Activated CD8-positive, alpha-beta T cell treated with anti-CD3 and anti-CD28 coated beads for 36 hours (primary cell): ENCODE measurements at places on chromosomes 16 and 17.
A peak's percentile ranks its signal among the peaks of the same experiment; 100 is the strongest.

DNA sequence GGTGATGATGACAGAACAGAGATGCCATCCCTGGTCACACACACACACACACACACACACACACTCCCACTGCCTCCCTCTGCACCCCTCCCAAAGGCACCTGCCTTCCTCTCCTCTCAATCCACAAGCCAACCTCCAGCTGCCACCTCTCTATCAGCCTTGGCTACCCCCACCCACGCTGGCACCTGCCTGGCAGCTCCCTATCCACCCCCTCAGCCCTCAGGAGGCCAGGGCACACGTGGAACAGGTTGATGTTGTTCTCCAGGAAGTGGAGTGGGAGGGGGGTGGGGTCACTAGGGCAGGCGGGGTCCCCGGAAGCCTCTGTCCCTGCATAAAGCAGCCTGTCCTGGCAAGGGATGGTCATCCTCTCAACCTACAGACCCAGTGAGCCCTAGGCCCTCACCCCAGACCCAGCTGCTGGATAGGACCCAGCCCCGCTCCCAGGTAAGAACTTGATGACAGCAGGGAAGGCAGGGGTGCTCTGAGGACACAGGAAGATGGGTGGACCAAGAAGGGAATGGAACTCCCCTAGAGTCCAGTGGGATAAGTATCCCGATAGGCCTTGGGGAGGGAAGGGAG is at the start of gene GSDMA:
TSS of gene GSDMA (plus strand) at position 363 of the 579 bp plus-strand sequence. CDS start 2,684 bp downstream, outside the sequence.
- no peak within 1 kb of the TSS for H3K4me3 ChIP-seq
- peak; percentile 55 for DNase-seq
- no peaks in the 10 kb centered on the region for H3K27me3 ChIP-seq
- peak within 1 kb of the TSS; percentile 62 for H3K27ac ChIP-seq

GRCh38 chr17:31645351-31645750 is 213.7 kb downstream of the COPRS start:
- H3K4me1 ChIP-seq: no peaks in the 10 kb centered on the region
- no peaks in the 10 kb centered on the region for H3K36me3 ChIP-seq
- DNase-seq: peak; percentile 6
- peaks cover 9% of the 10 kb centered on the region for H3K27me3 ChIP-seq

DNA sequence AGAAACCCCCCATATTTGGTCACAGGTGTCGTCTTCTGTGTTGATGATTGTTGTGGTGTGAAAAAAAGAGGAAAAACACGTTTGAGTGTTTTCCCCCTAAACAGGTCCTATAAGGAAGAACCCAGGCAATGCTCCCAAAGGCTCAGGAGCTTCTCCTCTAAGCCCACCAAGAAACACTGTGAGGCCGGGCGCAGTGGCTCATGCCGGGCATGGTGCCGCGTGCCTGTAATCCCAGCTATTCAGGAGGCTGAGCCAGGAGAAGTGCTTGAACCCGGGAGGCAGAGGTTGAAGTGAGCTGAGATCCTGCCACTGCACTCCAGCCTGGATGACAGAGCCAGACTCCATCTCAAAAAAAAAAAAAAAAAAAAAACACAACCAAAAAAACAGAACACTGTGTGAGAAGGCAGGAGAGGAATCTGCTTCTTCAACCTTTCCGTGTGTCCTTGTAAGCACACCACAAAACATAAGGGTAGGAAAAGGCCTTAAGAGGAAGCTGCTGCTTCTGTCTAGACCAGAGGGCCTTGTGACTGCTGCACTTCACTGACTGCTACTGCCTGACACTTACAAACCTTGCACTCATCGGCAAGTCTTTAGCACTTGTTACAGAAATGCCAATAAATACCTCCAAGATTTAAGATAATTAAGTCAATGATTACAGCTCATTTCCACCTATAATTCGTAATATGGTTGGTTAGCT is 9.3 kb downstream of the JPT1 start:
- peaks cover 15% of the 10 kb centered on the region for H3K4me1 ChIP-seq
- H3K36me3 ChIP-seq: peaks cover 64% of the 10 kb centered on the region
- DNase-seq: no peak
- no peak overlapping the region for H3K4me3 ChIP-seq
- H3K27ac ChIP-seq: no peak overlapping the region
- H3K27me3 ChIP-seq: no peaks in the 10 kb centered on the region

DNA sequence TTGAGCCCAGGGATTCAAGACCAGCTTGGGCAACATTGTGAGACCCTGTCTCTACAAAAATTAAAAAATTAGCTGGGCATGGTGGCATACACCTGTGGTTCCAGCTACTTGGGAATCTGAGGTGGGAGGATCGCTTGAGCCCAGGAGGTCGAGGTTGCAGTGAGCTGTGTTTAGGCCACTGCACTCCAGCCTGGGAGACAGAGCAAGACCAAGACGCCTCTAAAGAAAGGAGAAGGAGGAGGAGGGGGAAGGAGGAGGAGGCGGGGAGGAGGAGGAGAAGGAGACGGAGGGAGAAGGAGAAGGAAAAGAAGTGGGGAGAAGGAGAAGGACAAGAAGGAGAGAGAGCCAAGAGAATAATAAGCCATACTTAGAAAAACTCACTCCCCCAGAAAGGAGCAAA is 35.9 kb downstream of the STXBP4 start:
- no peak for DNase-seq
- H3K4me3 ChIP-seq: no peak overlapping the region
- no peaks in the 10 kb centered on the region for H3K27me3 ChIP-seq
- no peaks in the 10 kb centered on the region for H3K4me1 ChIP-seq

- H3K27ac ChIP-seq: no peak overlapping the region
- H3K4me1 ChIP-seq: peaks cover 19% of the 10 kb centered on the region
- peaks cover 8% of the 10 kb centered on the region for H3K36me3 ChIP-seq
Measured at GRCh38 chr16:24077966-24078365, 178.2 kb upstream of the CACNG3 start.

GRCh38 chr16:17970816-17971331 is 365.7 kb downstream of the NPIPA8 start:
- no peaks in the 10 kb centered on the region for H3K36me3 ChIP-seq
- H3K27me3 ChIP-seq: peaks cover 3% of the 10 kb centered on the region
- H3K4me3 ChIP-seq: no peak overlapping the region
- H3K27ac ChIP-seq: no peak overlapping the region

- peak overlapping the region; percentile 81 for H3K27ac ChIP-seq
- H3K36me3 ChIP-seq: peaks cover 9% of the 10 kb centered on the region
- H3K27me3 ChIP-seq: no peaks in the 10 kb centered on the region
- H3K4me1 ChIP-seq: peaks cover 56% of the 10 kb centered on the region
- no peak overlapping the region for H3K4me3 ChIP-seq
Measured at GRCh38 chr17:74760404-74761105, 12.1 kb downstream of the NHERF1 start.

DNA sequence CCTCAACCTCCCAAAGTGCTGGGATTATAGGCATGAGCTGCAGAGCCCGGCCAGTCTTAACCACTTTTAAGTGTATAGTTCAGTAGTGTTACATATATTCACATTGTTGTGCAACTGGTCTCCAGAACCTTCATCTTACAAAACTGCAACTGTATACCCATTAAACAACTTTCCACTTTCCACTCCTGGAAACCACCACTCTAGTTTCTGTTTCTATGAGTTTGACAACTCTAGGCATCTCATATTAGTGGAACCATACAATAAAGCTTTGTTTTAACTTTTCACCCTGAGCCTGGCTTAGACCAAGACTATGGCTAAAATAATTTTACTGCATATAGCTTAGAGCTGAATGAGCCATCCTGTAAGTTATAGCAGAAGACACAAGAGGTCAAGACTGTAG is 108.0 kb upstream of the GOT2 start:
- no peak overlapping the region for H3K4me3 ChIP-seq
- H3K4me1 ChIP-seq: no peaks in the 10 kb centered on the region
- H3K27ac ChIP-seq: no peak overlapping the region
- peaks cover 3% of the 10 kb centered on the region for H3K27me3 ChIP-seq
- no peaks in the 10 kb centered on the region for H3K36me3 ChIP-seq

GRCh38 chr17:52030052-52030451 is 128.5 kb downstream of the CA10 start:
- no peak for DNase-seq
- no peaks in the 10 kb centered on the region for H3K4me1 ChIP-seq
- H3K27me3 ChIP-seq: no peaks in the 10 kb centered on the region
- no peak overlapping the region for H3K4me3 ChIP-seq

DNA sequence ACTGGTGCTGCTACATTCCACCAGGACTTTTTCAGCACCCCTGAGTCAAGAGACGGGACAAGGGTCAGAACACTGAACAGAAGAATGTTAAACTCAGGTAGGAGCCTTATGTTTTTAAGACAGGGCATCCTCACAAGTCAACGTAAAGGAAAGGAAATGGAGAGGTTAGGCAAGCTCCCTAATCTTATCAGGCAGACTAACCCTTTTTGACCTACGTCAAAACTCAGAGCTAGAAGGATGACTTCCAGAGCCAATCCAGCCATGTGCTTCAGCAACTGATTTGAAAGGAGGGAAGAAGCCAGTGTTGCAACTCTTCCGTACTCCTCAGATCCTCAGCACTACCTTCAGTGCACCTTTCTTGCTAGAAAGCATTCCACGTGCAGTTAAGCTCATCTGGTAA is 46.8 kb downstream of the REXO5 start:
- peaks cover 2% of the 10 kb centered on the region for H3K36me3 ChIP-seq
- peaks cover 10% of the 10 kb centered on the region for H3K4me1 ChIP-seq
- no peak overlapping the region for H3K27ac ChIP-seq

DNA sequence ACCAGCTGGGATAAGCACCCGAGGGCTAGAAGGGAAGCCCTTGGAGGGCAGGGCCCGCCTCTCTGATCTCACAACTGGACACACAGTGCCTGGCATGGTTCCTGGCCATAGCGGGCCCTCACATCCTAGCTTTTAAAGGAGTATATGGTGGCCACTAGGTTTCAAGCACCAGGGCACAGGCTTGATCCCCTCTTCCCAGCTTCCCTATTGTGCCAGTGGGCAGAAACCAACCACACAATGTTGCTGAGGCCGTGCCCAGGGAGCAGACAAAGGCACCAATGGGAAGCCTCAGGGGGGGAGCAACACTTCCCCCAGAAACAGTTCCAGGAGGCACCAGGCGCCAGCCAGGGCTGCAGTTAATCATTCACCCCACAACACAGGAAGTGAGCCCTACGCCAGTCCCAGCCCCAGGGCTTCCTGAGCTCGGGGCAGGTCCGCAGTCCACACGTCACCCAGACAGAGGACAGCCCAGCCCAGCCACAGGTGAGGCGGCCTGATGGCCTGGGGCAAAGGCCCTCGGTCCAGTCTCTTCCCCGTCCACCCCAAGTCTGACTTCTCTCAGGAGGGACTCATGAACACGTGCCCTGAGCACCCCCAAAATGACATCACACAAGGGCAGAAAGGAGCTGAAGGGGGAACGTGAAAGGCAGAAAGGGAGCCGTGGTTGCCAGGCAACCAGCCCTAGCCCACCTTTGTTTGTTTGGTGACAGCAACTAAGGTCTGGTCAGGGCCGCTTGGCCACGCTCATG is 12.8 kb downstream of the SMIM5 start:
- peak overlapping the region; percentile 60 for H3K27ac ChIP-seq
- peak; percentile 36 for DNase-seq
- H3K36me3 ChIP-seq: peaks cover 14% of the 10 kb centered on the region

DNA sequence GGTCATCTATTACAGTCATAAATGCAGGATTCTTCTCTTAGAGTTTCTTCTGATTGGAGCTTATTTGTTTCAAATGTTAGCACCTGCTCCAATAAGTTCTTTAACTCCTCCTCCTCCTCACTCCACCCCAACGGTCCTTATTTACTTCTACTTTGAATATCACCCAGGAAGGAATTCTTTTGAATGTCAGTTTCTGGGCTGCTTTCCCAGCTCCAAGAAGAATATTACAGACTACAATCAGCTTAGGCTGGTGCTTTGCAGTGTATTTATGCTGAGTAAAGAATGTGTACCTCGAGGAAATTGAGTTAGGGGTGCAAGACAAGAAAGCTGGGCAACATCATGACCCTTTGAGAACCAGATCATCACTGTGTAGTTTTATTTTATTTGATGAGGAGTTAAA is 30.8 kb downstream of the MAP3K3 start:
- peaks cover 7% of the 10 kb centered on the region for H3K36me3 ChIP-seq
- H3K27ac ChIP-seq: no peak overlapping the region
- no peak for DNase-seq

DNA sequence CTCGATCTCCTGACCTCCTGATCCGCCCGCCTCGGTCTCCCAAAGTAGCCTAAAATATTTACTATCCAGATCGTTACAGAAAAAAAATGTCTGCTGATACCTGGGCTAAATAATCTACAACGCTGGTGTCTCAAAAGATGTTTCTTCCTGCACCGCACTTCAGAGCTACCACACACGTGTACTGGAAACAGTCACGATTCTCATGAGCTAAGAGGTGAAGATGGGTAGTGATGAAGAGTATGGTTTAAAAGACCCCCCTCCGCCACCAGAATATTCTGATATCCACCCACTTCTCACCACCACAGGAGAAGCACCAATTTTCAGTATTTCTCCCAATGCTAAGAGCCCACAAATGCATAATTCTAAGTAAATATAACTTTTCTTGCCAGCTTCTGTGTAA is 50.2 kb downstream of the SMG6 start:
- H3K4me1 ChIP-seq: peaks cover 73% of the 10 kb centered on the region
- H3K36me3 ChIP-seq: peaks cover 65% of the 10 kb centered on the region
- peak; percentile 46 for DNase-seq
- H3K27ac ChIP-seq: peak overlapping the region; percentile 89
- peak overlapping the region; percentile 45 for H3K4me3 ChIP-seq
- H3K27me3 ChIP-seq: no peaks in the 10 kb centered on the region

DNA sequence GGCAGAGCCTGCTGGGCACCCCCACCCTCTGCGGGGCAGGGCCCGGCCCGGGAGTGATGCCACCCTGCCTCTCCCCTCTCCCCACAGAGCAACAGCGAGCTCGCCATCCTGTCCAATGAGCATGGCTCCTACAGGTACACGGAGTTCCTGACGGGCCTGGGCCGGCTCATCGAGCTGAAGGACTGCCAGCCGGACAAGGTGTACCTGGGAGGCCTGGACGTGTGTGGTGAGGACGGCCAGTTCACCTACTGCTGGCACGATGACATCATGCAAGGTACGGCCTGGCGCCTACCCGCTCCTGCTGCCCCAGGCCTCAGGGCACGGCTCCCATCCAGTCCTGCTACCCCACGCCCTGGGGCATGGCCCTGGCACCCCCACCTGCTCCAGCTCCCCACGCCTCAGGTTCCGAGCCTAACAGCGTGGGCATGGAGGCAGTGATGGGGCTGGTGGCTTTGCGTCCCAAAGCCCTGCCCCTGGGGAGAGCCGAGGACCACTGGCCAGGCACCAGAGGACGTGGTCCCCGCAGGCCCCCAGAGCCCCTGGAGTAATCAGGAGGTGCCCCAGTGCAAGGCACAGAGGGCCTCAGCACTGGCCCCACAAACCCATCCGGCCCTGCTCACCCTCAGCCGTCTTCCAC is 38.4 kb downstream of the TSC2 start:
- H3K4me3 ChIP-seq: no peak overlapping the region
- DNase-seq: no peak
- no peaks in the 10 kb centered on the region for H3K27me3 ChIP-seq
- no peaks in the 10 kb centered on the region for H3K4me1 ChIP-seq
- no peak overlapping the region for H3K27ac ChIP-seq

- no peak overlapping the region for H3K27ac ChIP-seq
- peak; percentile 74 for DNase-seq
- peaks cover 10% of the 10 kb centered on the region for H3K4me1 ChIP-seq
- no peaks in the 10 kb centered on the region for H3K27me3 ChIP-seq
Measured at GRCh38 chr16:85372627-85373372, 240.3 kb upstream of the GSE1 start.
